ENCODE measurements at places on chromosomes 5 and 9. TPM values are rescaled to one million over a fixed set of nuclear protein-coding genes. Genes with fewer than 3 reads are reported as not detected.

SLC1A3 gene
- 55.0 TPM for total RNA-seq

TMEM232 gene
- total RNA-seq: 5.7 TPM

FAM151B gene
- total RNA-seq: 1.9 TPM

TEX48 gene
- total RNA-seq: not detected

LOX gene
- total RNA-seq: 17.4 TPM

PCDHB15 gene
- 2.4 TPM for total RNA-seq

GFI1B gene
- total RNA-seq: not detected

CYLC2 gene
- total RNA-seq: not detected

GHR gene
- total RNA-seq: 7.9 TPM

DRD1 gene
- 0.40 TPM for total RNA-seq

Data from mesothelial cell of epicardium (in vitro differentiated cells).